Hematopoietic multipotent progenitor cell (in vitro differentiated cells): ENCODE measurements at places on chromosomes 1 and 21.

GRCh38 chr21:43820466-43820865 is 31.1 kb downstream of the RRP1 start:
- no peak for DNase-seq

- DNase-seq, result no peak
Measured at GRCh38 chr1:93353286-93353685, 7.6 kb downstream of the DR1 start.

DNA sequence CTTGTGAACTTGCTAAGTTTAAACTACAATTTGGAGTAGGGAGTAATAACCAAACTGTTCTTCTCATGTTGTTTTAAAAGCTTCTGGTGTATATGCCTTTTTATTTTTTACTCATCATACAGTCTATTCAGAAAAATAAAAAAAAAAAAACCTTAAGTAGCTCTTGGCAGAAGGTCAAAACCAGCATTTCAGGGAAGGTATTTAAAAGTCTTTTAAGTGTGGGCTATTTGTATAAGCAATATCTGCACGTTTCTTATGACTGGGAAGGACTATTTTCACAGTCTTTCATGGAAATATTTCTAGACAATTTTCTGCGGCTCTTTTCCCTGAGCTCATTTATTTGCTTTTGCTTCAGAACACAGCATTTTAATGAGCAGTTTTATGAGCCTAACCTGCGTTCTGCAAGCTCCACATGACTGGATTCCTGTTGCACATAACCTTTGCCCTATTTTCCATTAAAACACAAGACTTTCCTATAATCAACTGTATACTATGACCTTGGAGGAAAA is 60.9 kb upstream of the C1orf105 start:
- no peak for DNase-seq

GRCh38 chr1:228984107-228984506 is 248.8 kb downstream of the RHOU start:
- no peak for DNase-seq
